ENCODE measurements at places on chromosomes 5 and 9. TPM values are rescaled to one million over a fixed set of nuclear protein-coding genes. Genes with fewer than 3 reads are reported as not detected.

Gene FAM78A
- 3.8 TPM for total RNA-seq

Gene AMBP
- not detected for total RNA-seq

Gene KCTD16
- total RNA-seq: 8.7 TPM

Gene ADRA1B
- total RNA-seq: 1.8 TPM

Gene SLC6A3
- total RNA-seq: 2.7 TPM

Gene IFNE
- total RNA-seq: not detected

Gene DAB2
- 79.9 TPM for total RNA-seq

Gene CHSY3
- 25.1 TPM for total RNA-seq

Gene GLRX
- 6.7 TPM for total RNA-seq

Gene AJM1
- total RNA-seq: 2.0 TPM
